ENCODE measurements at places on chromosomes 3 and 15.

DNA sequence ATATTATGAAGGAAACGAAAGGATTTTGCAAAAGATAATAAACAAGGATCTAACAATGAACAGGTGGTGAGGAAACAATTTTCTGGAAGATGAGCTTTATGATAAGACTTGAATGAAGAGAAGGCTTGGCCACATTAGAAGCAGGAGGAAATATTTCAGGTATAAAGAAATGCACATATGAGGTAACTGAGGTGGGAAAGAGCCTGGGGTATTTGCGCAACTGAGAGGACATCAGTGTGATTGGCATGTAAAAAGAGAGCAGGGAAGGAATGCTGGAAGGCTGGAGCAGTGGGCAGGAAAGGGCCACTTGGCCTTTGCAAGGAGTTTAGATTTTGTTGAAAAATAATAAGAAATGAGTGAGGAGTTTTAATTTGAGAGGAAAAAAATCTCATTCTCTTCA, 414.4 kb upstream of the TMCO5A start:
- DNase-seq, result no peak

GRCh38 chr3:114336122-114336697, 42.4 kb downstream of the TIGIT start:
- DNase-seq, result peak; percentile 13

DNA sequence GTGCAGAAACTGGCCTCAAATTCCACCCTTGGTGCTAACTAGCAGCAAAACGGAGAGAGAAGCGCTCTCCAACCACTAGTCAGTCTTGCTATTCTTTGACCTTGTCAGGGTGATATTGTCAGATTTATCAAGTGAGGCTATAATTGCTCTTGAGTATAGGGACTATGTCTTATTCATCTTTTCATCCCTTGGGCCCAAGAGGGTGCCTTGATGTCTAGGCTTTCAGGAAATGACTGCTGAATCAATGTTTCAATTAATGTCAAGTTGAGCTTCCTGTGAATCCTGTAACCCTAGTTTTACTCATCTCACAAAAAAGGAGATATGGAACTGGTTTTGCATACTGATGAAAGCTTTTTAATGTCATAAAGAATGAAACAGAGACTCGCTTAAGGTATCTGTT, 701.3 kb downstream of the EDEM1 start:
- DNase-seq, result no peak

DNA sequence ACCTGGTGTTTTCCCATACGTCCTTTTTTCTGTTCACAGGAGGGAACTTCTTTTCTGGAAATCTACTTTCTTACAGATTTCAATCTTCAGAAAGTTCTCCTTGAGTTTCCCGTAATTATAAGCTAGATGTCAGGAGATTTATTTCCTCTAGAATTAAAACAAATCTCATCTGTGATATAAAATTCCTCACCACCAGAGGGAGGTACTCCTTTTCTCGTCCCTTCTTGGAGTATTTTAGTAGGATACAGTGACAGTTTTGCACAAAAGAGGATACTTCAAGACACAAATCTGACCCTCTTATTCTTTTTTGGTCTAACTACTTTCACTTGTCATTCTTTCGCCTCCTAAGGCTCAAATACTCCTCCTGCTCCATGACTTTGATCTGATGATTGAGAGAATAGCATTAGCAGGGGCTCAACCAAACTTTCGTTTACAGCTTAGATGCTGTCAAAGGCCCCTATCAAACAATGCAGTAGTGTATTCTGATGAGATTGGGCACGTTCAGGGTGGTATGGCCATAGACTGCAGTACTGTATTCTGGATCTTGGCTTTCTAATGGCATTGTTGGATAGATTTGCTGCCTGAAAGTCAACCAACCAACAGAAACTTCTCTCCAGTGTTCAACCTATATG, 38.0 kb downstream of the TMEM41A start:
- DNase-seq, result peak; percentile 46

GRCh38 chr3:54772746-54773145, 155.1 kb downstream of the LRTM1 start:
- no peak for DNase-seq

Measured in NAMALWA (cell line).